ENCODE measurements at places on chromosomes 3 and 15.

DNA sequence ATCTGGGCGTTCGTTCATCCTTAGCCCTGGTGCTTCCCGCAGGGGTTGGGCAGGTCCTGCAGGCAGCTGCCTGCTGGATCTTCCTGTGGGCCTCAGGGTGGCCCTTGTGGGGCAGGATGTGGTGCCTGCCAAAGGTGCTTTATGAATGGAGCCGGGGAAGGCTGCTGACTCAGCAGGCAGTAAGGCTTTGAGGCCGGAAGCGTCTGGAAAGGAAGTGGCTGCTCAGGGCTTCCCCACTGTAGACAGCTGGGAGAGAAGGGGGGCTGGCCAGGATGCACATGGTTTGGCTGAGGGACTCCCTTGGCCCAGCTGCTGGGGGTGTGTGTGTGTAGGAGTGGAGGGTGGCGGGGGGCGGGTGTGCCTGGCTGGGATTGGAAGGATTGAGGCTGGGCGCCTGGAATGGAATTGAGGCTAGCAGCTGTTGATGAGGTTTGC lies 12.9 kb downstream of the CD276 start:
- DNase-seq, result peak; percentile 88

- no peak for DNase-seq
These were observed 49.1 kb downstream of the TLNRD1 start for GRCh38 chr15:81049835-81050234.

- no peak for DNase-seq
These were observed 972.8 kb downstream of the PLOD2 start for GRCh38 chr3:145188079-145188770.

- no peak for DNase-seq
These were observed 31.4 kb downstream of the HRH1 start for GRCh38 chr3:11185564-11186317.

DNA sequence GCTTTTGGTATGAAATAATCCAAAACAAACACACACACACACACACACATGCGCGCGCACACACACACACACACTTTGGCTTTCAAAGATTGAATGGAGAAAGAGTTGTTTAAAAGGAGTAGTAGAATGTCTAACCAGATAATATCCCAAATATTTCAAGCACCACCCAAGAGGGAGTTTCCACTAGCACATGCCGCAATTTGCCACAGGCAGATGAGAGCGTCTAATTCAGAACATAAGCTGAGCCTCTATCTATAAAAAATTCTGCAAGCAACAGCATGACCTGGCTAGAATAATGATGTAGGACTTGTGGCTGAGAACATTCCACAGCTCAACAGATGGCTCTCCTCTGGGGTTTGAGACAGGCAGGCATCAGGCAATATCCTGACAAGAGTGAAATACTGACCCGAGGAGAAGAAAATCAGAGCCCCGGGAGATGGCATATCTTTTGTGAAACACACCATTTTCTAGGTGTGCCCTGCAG lies 302.5 kb upstream of the GADL1 start:
- DNase-seq, result peak; percentile 30

GRCh38 chr15:85045615-85046014 lies 64.0 kb downstream of the PDE8A start:
- no peak for DNase-seq

DNA sequence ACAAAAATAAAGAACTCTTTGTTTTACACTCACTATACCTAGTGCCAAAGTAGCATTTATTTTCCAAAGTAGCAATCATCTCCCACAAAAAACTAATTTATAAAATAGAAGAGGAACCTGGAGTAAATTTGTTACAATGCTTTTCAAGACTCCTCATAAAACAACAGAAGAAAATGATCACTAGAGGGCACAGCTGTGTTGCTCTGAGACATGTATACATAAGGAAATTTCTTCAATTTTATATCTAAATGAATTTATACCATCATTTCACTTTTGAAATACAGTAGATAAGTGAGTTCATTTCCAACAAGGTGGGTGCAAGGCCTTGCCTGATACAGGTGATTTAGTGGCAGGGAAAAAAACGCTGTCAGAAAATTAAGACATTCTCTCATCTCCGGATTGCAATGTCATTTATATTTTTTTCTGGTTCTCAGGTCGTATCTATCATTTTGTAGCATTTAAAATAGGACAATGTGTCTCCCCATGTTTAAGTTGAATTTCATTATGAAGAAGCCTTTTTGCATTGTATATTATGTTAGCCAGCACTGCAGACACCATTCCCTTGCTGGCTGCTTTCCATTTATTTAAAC lies 25.3 kb upstream of the ARHGEF26 start:
- DNase-seq, result no peak

GRCh38 chr3:123728014-123728413 lies 143.2 kb upstream of the HACD2 start:
- no peak for DNase-seq

GRCh38 chr3:197308591-197308990 lies 10.2 kb upstream of the DLG1 start:
- DNase-seq, result peak; percentile 39

GRCh38 chr3:45417930-45418847 lies 29.8 kb downstream of the LARS2 start:
- no peak for DNase-seq

- DNase-seq, result no peak
These were observed 103.1 kb downstream of the LRIG1 start for GRCh38 chr3:66397745-66398144.

DNA sequence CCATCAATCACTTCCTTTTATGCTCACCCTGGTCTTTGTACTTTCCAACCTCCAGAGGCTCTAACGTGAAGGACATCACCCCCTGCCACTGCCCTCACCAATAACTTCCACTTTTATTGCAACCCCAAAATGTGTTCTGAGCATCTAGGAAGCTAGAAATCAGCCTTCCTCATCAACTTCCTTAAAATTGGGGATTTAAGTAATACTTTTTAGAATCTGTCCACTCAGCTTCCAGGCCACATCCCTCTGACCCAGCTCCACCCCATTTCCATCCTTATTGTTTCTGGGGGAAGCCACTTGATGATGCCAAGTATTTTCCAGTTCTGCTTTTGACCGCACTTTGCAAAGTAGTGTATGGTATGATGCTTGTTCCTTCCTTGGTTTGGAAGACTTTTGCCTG lies 73.5 kb upstream of the XCR1 start:
- no peak for DNase-seq

DNA sequence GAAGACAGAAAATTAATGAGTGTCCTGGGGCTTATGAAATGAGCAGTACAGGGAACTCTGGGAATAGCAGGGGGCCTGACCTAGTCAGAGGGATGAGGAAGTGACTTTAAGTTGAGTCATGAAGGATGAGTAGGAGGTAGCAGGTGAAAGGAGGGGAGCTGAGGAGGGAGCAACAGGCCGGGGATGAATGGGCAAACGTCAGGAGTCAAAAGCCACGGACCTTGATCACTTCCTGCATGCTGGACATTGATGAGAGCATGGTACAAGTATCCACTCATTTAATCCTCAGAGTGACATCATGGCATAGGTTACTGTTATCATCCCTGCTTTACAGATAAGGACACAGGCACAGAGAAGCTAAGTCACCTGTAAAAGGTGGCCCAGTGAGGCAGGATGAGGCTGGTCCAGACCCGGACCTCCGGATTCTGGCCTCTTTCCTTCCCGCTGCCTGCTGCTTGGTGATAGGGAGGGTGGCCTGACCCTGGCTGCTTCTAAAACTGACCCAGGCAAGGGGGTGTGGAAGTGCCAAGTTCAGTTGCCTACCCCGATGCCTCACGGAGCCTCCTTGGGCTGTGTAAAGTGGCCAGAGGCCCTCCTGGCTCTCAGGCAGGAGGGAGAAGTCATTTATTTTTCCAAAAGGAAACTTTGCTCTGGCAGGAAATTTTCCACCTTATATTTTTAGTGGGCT lies 7.6 kb downstream of the CORO2B start:
- DNase-seq, result no peak

GRCh38 chr15:26561896-26562295 lies 211.0 kb downstream of the GABRB3 start:
- DNase-seq, result no peak

DNA sequence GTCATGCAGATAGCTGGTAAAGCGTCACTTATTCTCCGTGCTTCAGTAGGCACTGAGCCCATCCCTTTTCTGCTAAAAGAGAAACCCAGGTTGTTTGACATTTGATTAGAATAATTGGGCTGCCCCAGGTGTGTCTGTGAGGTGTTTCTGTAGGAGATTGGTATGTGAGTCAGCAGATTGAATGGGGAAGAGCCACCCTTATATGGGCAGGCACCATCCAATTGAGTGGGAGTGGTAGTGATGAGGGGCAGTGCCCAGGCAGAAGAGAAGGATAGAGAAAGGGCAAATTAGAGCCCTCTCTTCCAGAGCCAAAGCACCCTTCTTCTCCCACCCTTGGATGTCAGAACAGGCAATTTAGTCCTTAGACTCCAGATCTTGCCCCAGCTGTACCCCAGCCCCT lies 384.3 kb upstream of the GBE1 start:
- no peak for DNase-seq

DNA sequence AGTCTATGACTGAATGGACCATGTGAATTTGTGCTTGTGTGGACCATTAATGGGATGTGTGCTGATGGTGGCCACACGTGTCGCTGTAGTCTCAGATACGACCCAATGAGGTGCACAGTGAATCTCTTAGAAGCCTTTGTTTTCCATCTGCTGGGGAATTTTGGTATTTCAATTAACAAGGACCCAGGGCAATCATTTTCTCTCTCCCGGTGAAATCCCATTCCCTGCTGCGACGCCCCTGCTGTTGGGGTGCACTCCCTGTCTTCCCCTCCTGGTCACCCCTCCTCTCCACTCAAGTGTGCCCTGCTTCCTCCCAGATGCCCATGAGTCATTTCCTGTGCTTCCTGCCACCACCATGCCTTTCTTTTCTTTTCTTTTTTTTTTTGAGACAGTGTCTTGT lies 32.7 kb downstream of the EBLN2 start:
- no peak for DNase-seq

GRCh38 chr15:25525741-25526140 lies 86.9 kb upstream of the UBE3A start:
- DNase-seq, result no peak

GRCh38 chr3:46892285-46893145 lies 15.0 kb downstream of the PTH1R start:
- no peak for DNase-seq

DNA sequence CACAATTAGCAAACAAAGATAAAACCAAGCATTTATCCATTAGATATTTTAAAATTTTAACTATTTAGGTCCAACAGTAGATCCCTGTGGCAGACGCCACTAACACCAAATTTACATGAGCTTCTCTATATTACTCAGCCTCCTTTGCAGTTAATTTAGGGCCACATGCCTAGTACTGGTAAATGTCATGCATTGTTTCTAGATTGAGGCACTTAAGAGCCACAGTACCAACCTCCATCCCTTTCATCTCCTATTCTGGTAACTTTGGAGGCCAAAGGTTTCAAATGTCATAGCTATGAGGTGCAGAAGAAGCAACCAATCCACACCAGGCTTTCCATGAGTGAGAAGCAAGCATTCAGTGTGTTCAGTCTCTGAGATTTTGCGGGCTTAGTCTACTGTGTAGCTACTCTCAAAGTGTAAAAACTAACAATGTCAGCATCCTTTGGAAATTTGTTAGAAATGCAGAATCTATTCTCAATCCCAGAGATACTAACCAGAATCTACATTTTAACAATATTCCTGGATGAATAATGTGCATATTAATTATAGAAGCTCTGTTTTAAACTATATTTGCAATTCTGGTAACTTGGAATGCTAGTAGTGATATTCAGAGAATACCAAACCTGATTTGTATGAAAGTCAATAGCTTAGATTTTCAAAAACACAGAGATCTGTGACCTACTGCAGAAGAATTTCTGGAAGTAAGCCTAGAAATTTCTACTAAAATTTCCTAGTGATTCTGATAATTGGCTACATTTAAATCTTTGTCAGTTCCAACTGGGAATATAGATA lies 206.3 kb upstream of the CD96 start:
- no peak for DNase-seq

- DNase-seq, result no peak
These were observed 10.9 kb downstream of the KCNAB1 start for GRCh38 chr3:156131241-156131640.

GRCh38 chr3:64548200-64548889 lies 139.5 kb downstream of the ADAMTS9 start:
- DNase-seq, result no peak

DNA sequence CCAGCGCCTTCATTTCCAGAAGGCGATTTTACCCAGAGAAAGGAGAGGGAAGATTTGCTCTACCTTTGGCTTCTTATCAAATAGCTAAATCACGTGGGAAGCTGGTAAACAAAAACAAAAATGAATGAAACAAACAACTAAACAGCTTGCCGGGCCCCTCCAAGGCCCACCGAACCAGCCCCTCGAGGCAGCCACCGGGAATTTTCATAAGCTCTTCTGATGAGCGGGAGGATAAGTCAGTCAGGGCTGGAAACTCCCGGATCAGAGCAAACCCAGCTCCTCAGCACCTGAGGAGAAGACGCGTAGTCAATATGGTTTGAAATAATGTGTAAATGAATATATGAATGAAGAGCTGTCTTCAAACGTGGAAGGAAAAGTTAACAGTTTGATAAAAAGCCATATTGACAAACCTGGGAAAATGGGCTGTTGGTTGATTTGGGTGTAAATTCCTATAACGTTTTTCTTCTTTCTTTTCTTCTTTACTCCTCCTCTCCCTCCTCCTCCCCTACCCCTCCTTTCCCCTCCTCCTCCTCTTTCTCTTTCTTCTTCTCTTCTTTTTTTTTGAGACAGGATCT lies 10.7 kb downstream of the RPLP1 start:
- DNase-seq, result no peak

DNA sequence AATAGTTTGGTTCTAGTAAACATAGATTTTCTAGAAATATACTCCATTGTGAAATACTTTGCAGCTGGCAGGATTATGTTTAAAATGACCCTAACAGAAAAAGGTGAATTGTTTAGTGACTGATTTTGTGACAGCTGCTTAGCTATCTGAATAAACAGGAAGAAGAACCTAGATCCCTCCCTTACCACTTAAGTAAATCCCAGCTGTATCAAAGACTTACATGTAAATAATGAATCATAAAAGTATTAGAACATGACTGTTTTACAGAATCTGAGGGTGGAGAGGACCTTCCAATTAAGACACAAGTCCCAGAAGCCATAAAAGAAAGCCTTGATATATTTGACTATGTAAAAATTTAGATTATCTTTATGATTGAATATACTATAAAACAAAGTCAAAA lies 15.9 kb downstream of the SLC49A4 start:
- DNase-seq, result no peak

- no peak for DNase-seq
These were observed 16.3 kb downstream of the HHLA2 start for GRCh38 chr3:108312656-108313055.

GRCh38 chr15:88995449-88995848 lies 82.3 kb upstream of the MFGE8 start:
- no peak for DNase-seq

All from SK-N-MC (cell line).